ENCODE measurements at places on chromosomes 16 and 17.

DNA sequence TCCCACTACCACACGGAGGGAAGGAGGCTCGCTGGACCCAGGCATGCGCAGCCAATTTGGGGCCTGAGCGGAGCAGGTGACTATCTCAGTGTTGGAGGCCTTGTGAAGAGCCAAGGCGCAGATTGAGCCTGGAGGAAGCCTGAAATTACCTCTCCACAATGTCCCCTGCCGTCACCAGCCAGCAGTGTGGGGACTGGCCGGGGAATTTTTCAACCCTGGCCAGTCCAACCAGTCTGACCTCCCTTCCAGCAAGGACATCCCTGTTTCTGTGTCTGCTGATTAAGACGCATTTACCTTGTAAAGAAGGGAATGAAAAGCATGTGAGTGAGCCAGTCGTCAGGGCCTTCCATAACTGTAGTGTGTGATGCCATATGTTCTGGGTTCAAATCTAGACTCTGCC, 198.1 kb upstream of the IRX3 start:
- H3K27me3 ChIP-seq: no peaks in the 10 kb centered on the region
- DNase-seq: no peak
- H3K4me1 ChIP-seq: peaks cover 17% of the 10 kb centered on the region
- H3K27ac ChIP-seq: no peak overlapping the region

DNA sequence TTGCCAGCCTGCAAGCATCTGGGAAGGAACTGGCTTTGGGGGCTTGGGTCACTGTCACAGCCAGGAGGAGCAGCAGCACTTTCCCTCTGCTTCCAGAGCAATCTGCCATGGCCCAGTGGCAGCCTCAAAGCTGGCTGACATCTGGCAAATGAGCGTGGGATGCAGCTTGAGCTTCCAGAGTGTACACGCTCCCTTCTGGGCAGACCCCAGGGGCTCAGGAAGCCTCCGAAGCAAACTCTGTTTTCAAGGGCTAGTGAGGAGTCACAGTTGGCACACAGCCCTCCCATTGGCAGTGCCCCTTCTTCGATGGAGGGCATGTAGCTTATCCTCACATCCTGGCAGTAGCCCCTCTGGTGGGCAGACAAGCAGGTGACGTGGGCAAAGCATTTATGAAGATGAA, 249.6 kb downstream of the ENGASE start:
- DNase-seq: no peak
- H3K4me3 ChIP-seq: no peak overlapping the region
- no peaks in the 10 kb centered on the region for H3K4me1 ChIP-seq

- H3K27ac ChIP-seq: no peak overlapping the region
- H3K36me3 ChIP-seq: no peaks in the 10 kb centered on the region
- H3K4me3 ChIP-seq: no peak overlapping the region
- no peaks in the 10 kb centered on the region for H3K27me3 ChIP-seq
- no peak for DNase-seq
Measured at GRCh38 chr16:28218109-28218508, 6.3 kb upstream of the XPO6 start.

DNA sequence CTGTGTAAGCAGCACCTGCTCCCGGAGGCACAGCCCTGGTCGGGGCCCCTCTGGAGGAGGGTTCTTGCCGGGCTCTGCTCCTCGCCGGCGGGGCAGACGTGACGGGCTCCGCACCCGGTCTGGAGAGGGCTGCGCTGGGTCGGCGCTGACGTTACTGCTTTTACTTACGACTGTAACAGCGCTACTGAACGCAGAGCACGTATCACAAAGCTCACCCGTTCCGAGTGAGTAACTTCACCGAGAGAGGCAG, 1.3 kb upstream of the RAB40C start:
- no peaks in the 10 kb centered on the region for H3K36me3 ChIP-seq
- H3K4me3 ChIP-seq: peak overlapping the region; percentile 83
- no peaks in the 10 kb centered on the region for H3K27me3 ChIP-seq
- peak overlapping the region; percentile 97 for H3K27ac ChIP-seq
- H3K4me1 ChIP-seq: peaks cover 59% of the 10 kb centered on the region

DNA sequence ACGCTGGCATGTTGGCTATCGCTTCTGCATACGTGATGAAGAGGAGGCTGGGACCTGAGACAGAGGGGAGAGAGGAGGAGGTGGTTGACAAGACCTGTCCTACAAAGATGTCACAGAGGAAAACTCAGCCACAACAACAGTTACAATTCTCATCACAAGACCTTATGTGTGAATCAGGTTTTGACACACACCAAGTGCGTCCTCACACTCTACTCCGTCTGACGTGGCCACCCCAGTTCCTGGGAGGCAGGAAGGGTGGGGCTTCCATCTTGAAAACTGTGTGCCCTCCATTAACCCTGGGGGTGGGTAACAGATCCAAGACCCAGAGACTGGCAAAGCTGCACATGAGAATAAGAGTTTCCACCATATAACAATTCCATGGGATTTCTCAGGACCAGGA, 24.1 kb downstream of the SLC6A4 start:
- no peak for DNase-seq
- H3K4me1 ChIP-seq: no peaks in the 10 kb centered on the region
- no peaks in the 10 kb centered on the region for H3K27me3 ChIP-seq
- no peaks in the 10 kb centered on the region for H3K36me3 ChIP-seq
- H3K4me3 ChIP-seq: no peak overlapping the region

DNA sequence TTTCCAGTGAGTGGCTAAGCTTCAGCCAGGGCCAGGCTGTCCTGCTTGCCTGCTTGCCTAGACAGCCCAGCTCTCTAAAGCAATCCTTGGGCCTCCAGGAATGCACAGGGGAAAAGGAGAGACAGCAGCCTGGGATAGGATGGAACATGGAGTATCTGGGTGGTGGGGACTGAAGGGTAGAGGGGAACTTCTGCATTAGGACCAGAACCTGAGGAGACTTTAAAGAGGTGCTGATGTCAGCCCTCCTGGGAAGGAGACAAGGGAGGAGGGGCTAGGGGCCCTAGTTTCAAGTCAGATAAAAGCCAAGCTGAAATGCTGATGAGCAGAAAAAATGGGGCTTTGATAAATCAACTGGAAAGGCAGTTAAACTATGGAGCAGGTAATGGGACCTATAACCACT, 1.8 kb downstream of the HOXB7 start:
- DNase-seq: no peak
- peaks cover 40% of the 10 kb centered on the region for H3K4me1 ChIP-seq
- no peaks in the 10 kb centered on the region for H3K36me3 ChIP-seq
- peaks cover 88% of the 10 kb centered on the region for H3K27me3 ChIP-seq
- no peak overlapping the region for H3K4me3 ChIP-seq

- H3K4me3 ChIP-seq: no peak overlapping the region
- H3K36me3 ChIP-seq: no peaks in the 10 kb centered on the region
- no peak for DNase-seq
- no peak overlapping the region for H3K27ac ChIP-seq
- no peaks in the 10 kb centered on the region for H3K27me3 ChIP-seq
- no peaks in the 10 kb centered on the region for H3K4me1 ChIP-seq
Measured at GRCh38 chr16:49621241-49622083, 234.4 kb downstream of the ZNF423 start.

- no peaks in the 10 kb centered on the region for H3K4me1 ChIP-seq
- H3K27ac ChIP-seq: no peak overlapping the region
- DNase-seq: no peak
- H3K36me3 ChIP-seq: no peaks in the 10 kb centered on the region
- no peak overlapping the region for H3K4me3 ChIP-seq
Measured at GRCh38 chr17:39870776-39871175, 2.8 kb downstream of the ZPBP2 start.

GRCh38 chr16:88050952-88051660, 99.9 kb downstream of the BANP start:
- no peaks in the 10 kb centered on the region for H3K4me1 ChIP-seq
- DNase-seq: no peak
- no peak overlapping the region for H3K27ac ChIP-seq
- no peaks in the 10 kb centered on the region for H3K27me3 ChIP-seq
- H3K36me3 ChIP-seq: peaks cover 19% of the 10 kb centered on the region
- no peak overlapping the region for H3K4me3 ChIP-seq

DNA sequence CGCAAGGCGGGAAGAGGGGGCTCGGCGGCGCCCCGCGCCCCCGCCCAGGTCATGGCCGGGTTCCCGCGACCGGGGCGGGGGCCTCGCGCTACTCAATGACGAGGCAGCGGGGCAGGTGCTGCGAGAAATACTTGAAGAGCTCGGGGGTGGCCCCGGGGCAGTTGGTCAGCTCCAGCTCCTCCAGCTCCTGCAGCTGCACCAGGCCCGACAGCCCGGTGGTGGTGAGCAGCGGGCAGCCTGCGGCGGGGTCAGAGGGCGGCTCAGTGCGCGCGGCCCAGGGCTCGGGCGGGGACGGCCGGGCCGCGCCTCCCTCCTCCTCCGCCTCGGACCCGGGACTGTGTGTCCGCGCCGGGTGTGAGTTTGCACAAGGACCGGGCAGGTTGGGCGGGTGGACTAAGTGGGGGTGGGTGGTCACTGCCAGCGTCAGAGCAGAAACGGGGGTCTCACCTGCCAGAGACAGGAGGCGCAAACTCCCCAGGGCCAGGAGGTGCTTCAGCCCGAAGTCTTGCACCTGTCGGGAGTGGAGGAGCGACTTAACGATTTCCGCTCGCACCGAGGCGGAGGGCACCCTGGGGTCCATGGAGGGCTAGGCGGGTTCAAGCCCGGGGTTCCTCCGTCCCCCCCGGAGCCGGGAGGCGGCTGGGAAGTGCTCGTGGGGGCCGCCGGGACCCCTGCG, 4.1 kb upstream of the WDR24 start:
- peaks cover 35% of the 10 kb centered on the region for H3K4me1 ChIP-seq
- H3K36me3 ChIP-seq: no peaks in the 10 kb centered on the region
- peak overlapping the region; percentile 21 for H3K4me3 ChIP-seq
- no peak for DNase-seq
- H3K27me3 ChIP-seq: peaks cover 25% of the 10 kb centered on the region

DNA sequence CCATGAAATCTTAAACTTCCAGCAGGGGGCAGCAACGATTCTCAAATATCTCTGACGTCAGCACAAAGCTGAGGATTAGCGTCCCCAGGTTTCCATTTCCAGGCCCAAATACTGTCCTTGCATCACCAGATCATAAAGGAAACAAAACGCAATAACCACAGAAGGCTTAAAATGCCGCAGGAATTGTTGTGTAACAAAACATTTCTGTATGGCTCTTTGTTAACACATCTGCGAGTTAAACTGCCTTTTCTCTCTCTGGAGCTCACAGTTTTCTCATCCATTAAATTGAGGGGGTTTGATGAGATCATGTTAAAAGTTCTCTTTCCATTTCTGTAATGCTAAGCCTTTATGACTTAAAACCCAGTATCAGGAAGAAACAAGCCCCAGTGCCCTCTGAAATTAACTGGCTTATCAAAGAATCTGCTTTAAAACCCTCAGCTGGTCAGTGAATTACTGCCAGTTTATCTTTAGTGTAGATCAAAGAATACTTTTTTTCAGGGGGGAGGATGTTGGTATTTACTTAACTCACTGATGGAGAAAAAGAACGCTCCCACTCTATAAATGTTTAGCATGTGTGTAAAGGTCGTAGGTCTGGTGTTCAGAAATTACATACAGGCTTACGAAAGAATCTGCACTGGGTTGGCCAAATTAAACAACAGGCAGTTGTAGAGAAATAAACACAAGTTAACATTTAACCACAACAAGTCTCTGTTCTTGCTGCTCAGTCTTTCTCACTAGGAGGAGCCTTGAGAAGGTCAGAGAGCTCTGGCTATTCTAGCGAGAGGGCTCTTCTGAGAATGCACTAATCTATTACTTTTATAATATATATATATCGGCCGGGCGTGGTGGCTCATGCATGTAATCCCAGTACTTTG, 10.6 kb upstream of the TERF2 start:
- H3K36me3 ChIP-seq: no peaks in the 10 kb centered on the region
- peak; percentile 87 for DNase-seq
- H3K27me3 ChIP-seq: no peaks in the 10 kb centered on the region
- H3K27ac ChIP-seq: peak overlapping the region; percentile 69

GRCh38 chr16:72291121-72291520, 119.2 kb upstream of the PMFBP1 start:
- H3K36me3 ChIP-seq: no peaks in the 10 kb centered on the region
- no peak for DNase-seq
- no peak overlapping the region for H3K4me3 ChIP-seq
- H3K27ac ChIP-seq: no peak overlapping the region
- H3K27me3 ChIP-seq: no peaks in the 10 kb centered on the region
- H3K4me1 ChIP-seq: no peaks in the 10 kb centered on the region

DNA sequence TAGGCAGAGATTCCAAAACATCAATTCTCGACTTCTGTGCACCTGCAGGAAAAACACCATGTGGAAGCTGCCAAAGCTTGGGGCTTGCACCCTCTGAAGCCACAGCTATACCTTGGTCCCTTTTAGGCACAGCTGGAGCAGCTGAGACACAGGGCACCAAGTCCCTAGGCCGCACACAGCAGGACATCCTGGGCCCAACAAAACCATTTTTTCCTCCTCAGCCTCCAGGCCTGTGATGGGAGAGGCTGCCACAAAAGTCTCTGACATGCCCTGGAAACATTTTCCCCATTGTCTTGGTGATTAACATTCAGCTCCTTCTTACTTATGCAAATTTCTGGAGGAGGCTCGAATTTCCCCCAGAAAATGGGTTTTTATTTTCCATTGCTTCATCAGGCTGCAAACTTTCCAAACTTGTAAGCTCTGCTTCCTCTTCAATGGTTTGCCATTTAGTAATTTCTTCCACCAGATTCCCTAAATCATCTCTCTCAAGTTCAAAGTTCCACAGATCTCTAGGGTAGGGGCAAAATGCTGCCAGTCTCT, 24.3 kb upstream of the COL1A1 start:
- no peak overlapping the region for H3K27ac ChIP-seq
- DNase-seq: no peak
- H3K36me3 ChIP-seq: no peaks in the 10 kb centered on the region

GRCh38 chr16:58039829-58040495, 14.4 kb downstream of the MMP15 start:
- peaks cover 17% of the 10 kb centered on the region for H3K4me1 ChIP-seq
- no peak overlapping the region for H3K27ac ChIP-seq
- H3K36me3 ChIP-seq: peaks cover 48% of the 10 kb centered on the region
- no peak for DNase-seq
- no peaks in the 10 kb centered on the region for H3K27me3 ChIP-seq
- H3K4me3 ChIP-seq: no peak overlapping the region

DNA sequence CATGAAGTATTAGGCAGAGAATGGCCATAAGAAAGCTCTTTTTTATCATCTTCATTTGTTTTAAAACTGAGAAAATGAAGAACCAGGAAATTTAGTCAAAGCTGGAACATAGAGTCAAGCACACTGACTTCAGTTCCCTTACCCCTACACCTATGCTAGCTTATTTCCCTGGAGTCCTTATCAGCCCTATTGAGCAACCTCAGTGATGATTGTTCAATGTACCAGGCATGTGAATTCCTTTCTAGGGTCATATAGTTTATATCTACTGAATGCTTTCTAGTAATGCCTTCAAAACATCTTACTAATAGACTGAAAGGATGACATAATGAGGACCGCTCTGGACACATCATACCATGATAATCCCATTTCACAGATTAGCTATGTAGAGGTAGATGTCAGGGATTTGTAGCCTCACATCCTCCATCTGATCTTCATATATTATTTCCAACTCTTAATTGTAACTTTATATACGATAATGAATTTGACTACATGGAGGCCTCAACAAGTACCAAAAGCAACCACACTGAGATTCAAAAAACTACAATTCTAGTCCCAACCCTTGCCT, 460.4 kb upstream of the DYNLRB2 start:
- H3K36me3 ChIP-seq: no peaks in the 10 kb centered on the region
- H3K27ac ChIP-seq: no peak overlapping the region
- no peak for DNase-seq
- H3K27me3 ChIP-seq: no peaks in the 10 kb centered on the region
- H3K4me1 ChIP-seq: no peaks in the 10 kb centered on the region

Data from right atrium auricular region (tissue), 2 donors.